Large intestine (tissue), 12 donors: ENCODE measurements at places on chromosomes 3 and 15.
A peak's percentile ranks its signal among the peaks of the same experiment; 100 is the strongest.

GRCh38 chr3:117322866-117323265 lies 613.3 kb downstream of the TUSC7 start:
- H3K4me1 ChIP-seq = no peaks in the 10 kb centered on the region
- no peak overlapping the region for H3K27ac ChIP-seq
- no peaks in the 10 kb centered on the region for H3K27me3 ChIP-seq
- peak; percentile 41 for DNase-seq
- no peak overlapping the region for H3K4me3 ChIP-seq

- H3K4me3 ChIP-seq = no peak overlapping the region
- H3K36me3 ChIP-seq = no peaks in the 10 kb centered on the region
- no peak overlapping the region for H3K27ac ChIP-seq
- H3K27me3 ChIP-seq = no peaks in the 10 kb centered on the region
- no peak for DNase-seq
Observed at GRCh38 chr3:18609187-18609586, 184.0 kb upstream of the SATB1 start.

DNA sequence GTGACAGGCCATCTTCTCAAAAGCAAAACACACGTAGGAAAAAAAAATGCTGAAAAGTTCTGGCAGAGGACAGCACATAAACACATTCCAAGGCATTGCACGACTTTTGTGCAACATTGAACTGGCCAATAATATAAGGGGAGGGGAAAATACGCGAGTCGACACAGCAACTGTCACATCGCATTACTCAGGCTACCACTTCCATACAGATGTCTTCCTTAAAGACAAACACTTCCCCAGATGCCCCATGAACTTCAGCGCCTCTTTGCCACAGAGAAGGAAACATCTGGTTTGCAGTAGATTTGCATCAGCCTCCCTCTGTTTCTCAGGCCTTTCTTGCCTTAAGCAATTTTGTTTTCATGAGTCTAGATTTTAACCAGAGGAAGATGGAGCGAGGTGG lies 144.4 kb upstream of the IGF1R start:
- no peaks in the 10 kb centered on the region for H3K4me1 ChIP-seq
- no peak overlapping the region for H3K4me3 ChIP-seq
- DNase-seq = no peak

GRCh38 chr15:50873935-50874361 lies 34.5 kb upstream of the AP4E1 start:
- H3K4me1 ChIP-seq = peaks cover 4% of the 10 kb centered on the region
- no peaks in the 10 kb centered on the region for H3K27me3 ChIP-seq
- H3K4me3 ChIP-seq = no peak overlapping the region
- H3K36me3 ChIP-seq = no peaks in the 10 kb centered on the region
- DNase-seq = no peak
- no peak overlapping the region for H3K27ac ChIP-seq

DNA sequence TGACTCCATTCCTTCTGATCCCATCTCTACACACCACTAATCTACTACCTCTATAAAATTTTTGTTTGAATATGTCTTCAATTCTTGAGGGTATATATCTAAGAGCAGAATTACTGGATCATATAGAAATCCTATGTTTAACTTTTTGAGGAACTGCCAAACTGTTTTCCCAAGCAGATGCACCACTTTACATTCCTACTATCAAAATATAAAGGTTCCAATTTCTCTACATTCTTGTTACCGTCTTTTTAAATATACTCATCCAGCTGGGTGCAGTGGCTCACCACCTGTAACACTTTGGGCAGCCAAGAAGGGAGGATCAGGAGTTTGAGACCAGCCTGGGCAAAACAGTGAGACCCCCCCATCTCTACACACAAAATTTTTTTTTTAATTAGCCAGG lies 268.0 kb downstream of the SCAPER start:
- no peaks in the 10 kb centered on the region for H3K4me1 ChIP-seq
- no peak overlapping the region for H3K4me3 ChIP-seq
- H3K27me3 ChIP-seq = no peaks in the 10 kb centered on the region
- H3K27ac ChIP-seq = no peak overlapping the region

GRCh38 chr3:122461806-122462205 lies 45.9 kb upstream of the WDR5B start:
- no peaks in the 10 kb centered on the region for H3K27me3 ChIP-seq
- H3K36me3 ChIP-seq = peaks cover 28% of the 10 kb centered on the region
- H3K27ac ChIP-seq = peak overlapping the region; percentile 54
- H3K4me1 ChIP-seq = no peaks in the 10 kb centered on the region
- peak; percentile 71 for DNase-seq

DNA sequence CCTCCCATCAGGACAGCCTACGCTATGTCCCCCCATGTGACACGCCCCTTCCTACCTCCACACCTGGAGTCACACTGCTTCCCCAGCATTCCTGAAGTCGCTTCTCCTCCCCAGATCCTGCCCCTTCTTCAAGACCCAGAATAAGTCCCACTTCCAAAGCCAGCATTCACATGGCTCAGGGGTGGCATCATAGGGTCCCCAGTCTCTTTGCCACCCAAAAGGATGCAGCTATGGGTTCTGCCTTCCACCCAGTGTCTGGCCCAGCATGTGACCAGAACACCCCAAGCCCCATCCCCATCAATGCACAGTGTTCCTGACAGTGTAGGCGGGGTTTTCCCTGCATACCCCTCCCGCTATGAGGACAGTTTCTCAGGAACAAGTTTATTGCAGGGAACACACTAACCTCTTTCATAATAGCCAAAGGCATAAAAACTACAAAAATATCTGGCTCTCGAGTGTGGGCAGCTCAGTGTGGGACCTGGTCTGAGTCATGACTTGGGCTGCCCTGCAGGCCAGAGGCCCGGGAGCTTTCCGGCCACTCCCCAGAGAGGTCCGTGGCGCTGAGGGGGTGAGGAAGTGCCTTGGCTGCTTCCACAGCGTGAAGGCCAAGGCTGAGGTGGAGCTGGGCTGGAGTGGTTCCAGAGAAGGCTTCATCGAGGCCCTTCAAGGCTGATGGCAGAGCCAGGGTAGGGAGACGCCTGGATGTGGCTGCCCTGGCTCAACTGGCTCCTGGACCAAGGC lies 5.8 kb downstream of the ISLR start:
- peaks cover 3% of the 10 kb centered on the region for H3K36me3 ChIP-seq
- no peak for DNase-seq
- H3K27ac ChIP-seq = no peak overlapping the region
- no peaks in the 10 kb centered on the region for H3K4me1 ChIP-seq

- H3K27ac ChIP-seq = peak within 1 kb of the TSS; percentile 85
- peaks cover 22% of the 10 kb centered on the region for H3K36me3 ChIP-seq
- peak; percentile 94 for DNase-seq
Observed at GRCh38 chr15:78540141-78540870, at the start of gene PSMA4. Gene PSMA4 (plus strand): TSS chr15:78540444. CDS start chr15:78541928, 1,484 bp downstream.

- no peaks in the 10 kb centered on the region for H3K36me3 ChIP-seq
- H3K27me3 ChIP-seq = no peaks in the 10 kb centered on the region
- peak; percentile 40 for DNase-seq
- H3K27ac ChIP-seq = no peak overlapping the region
Observed at GRCh38 chr3:61862614-61863289, 301.4 kb downstream of the PTPRG start.

DNA sequence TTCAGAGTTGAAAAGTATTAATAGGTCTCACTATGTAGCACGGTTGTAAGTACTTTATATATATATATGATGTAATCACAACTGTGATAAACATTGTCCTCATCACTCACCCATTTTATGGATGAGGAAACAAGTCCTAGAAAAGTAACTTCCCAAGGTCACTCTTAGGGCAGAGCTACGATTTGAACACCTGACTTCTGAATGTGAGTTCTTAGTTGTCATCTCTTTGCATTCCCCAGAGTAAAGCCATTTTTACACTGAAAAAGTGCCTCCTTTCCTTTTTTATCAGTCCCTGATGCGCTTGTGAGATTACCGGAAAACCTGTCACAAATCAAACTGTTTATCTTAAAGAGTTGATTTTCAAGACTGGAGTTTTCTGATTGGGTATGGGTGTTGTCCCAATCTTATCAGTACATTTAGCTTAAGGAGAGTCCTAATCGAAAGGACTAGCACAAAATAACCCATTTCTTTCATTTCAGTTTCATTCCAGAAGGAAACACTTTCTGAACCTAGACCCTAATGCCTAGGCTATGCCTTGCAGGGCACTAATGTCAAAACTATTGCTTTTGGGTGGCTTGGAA lies 2.3 kb upstream of the EDEM1 start:
- no peak overlapping the region for H3K27ac ChIP-seq
- DNase-seq = no peak
- H3K27me3 ChIP-seq = no peaks in the 10 kb centered on the region
- peaks cover 12% of the 10 kb centered on the region for H3K36me3 ChIP-seq
- H3K4me1 ChIP-seq = peaks cover 5% of the 10 kb centered on the region

GRCh38 chr15:32922541-32922940 lies 204.7 kb downstream of the GREM1 start:
- no peaks in the 10 kb centered on the region for H3K4me1 ChIP-seq
- no peaks in the 10 kb centered on the region for H3K27me3 ChIP-seq
- H3K4me3 ChIP-seq = no peak overlapping the region
- no peak for DNase-seq
- no peak overlapping the region for H3K27ac ChIP-seq

- H3K36me3 ChIP-seq = no peaks in the 10 kb centered on the region
- DNase-seq = peak; percentile 13
- no peak overlapping the region for H3K4me3 ChIP-seq
- H3K4me1 ChIP-seq = no peaks in the 10 kb centered on the region
Observed at GRCh38 chr3:86774082-86774691, 216.8 kb downstream of the VGLL3 start.

DNA sequence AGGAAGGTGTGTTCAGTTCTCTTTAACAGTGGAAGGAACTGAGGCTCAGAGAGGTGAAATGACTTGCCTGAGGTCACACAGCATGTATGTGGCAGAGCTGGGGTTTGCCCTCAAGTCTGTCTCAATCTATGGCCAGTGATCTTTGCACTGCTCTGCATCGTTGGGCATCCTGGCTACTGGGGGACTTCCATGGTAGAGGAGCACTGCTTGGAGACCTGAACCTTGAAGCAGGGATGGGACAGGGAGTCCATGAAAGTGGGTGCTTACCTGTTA lies 2.0 kb downstream of the CORO2B start:
- H3K27ac ChIP-seq = no peak overlapping the region
- no peaks in the 10 kb centered on the region for H3K36me3 ChIP-seq
- H3K4me3 ChIP-seq = no peak overlapping the region
- DNase-seq = no peak

- no peaks in the 10 kb centered on the region for H3K4me1 ChIP-seq
- no peak for DNase-seq
- H3K36me3 ChIP-seq = no peaks in the 10 kb centered on the region
- no peak overlapping the region for H3K27ac ChIP-seq
Observed at GRCh38 chr3:124140746-124141145, 148.8 kb upstream of the ROPN1 start.

- no peaks in the 10 kb centered on the region for H3K4me1 ChIP-seq
- H3K27ac ChIP-seq = no peak overlapping the region
- no peaks in the 10 kb centered on the region for H3K27me3 ChIP-seq
- H3K4me3 ChIP-seq = no peak overlapping the region
Observed at GRCh38 chr15:62334536-62334935, 169.5 kb upstream of the C2CD4B start.

DNA sequence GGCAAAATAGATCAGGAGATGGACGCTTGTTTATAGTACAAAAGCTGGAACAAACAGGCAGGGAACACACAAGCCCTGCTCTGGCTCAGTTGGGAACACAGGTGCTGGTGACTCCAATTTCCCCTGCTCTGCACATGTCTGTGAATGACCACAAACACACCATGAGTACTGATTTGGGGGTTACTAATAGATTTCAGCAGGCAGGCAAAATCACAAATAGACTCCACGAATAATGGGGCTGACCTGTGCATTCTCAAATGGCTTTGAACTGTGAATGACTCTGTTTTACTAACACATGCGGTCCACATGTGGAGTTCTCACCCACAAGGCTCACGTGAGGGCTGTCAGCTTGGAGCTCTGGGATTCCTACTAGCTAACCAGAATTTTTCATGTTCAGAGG lies 3.9 kb downstream of the RTP3 start:
- no peak for DNase-seq
- no peak overlapping the region for H3K4me3 ChIP-seq
- peaks cover 2% of the 10 kb centered on the region for H3K27me3 ChIP-seq

- H3K27ac ChIP-seq = no peak overlapping the region
- H3K36me3 ChIP-seq = peaks cover 7% of the 10 kb centered on the region
- H3K4me3 ChIP-seq = no peak overlapping the region
- no peaks in the 10 kb centered on the region for H3K27me3 ChIP-seq
- DNase-seq = no peak
- H3K4me1 ChIP-seq = no peaks in the 10 kb centered on the region
Observed at GRCh38 chr3:188633206-188633605, 479.2 kb downstream of the LPP start.

GRCh38 chr15:96585484-96586386 lies 255.2 kb downstream of the NR2F2 start:
- DNase-seq = peak; percentile 2
- peaks cover 10% of the 10 kb centered on the region for H3K27me3 ChIP-seq
- H3K36me3 ChIP-seq = no peaks in the 10 kb centered on the region
- H3K27ac ChIP-seq = no peak overlapping the region
- no peak overlapping the region for H3K4me3 ChIP-seq

- no peaks in the 10 kb centered on the region for H3K4me1 ChIP-seq
- no peaks in the 10 kb centered on the region for H3K27me3 ChIP-seq
- H3K4me3 ChIP-seq = no peak overlapping the region
- no peak for DNase-seq
- no peak overlapping the region for H3K27ac ChIP-seq
Observed at GRCh38 chr3:143236226-143236964, 116.8 kb downstream of the CHST2 start.
